ENCODE measurements at places on chromosomes 16 and 17. TPM values are rescaled to one million over a fixed set of nuclear protein-coding genes. Genes with fewer than 3 reads are reported as not detected.

The KRTAP4-9 gene
- not detected for total RNA-seq

The GNAO1 gene
- total RNA-seq = 0.64 TPM

GRCh38 chr16:83351846-83352245, 455.9 kb upstream of the HSBP1 start:
- ATAC-seq = no peak

DNA sequence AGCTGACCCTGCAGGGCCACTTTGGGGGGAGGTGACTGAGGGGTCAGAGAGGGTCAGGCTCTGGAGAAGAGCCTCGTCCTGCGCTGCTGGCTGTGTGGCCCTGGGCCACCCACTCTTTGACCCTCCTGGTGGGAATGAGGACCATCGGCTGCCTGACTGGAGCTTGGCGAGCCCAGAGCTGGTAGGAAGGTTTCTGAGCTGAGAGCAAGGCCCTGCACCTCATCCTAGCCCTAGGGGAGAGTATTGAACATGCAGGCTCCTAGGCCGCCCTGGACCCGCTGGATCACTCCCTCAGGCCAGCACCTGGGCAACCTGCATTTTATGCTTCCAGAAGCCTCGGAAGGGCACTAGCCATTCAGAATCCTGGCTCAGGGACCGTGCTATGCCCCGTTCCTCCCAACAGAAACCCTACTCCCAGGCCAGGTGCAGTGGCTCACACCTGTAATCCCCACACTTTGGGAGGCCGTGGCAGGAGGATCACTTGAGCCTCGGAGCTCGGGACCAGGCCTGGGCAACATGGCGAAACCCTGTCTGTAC, 14.5 kb downstream of the MAP2K3 start:
- ATAC-seq = no peak

The KRT31 gene
- 4.4 TPM for total RNA-seq

DNA sequence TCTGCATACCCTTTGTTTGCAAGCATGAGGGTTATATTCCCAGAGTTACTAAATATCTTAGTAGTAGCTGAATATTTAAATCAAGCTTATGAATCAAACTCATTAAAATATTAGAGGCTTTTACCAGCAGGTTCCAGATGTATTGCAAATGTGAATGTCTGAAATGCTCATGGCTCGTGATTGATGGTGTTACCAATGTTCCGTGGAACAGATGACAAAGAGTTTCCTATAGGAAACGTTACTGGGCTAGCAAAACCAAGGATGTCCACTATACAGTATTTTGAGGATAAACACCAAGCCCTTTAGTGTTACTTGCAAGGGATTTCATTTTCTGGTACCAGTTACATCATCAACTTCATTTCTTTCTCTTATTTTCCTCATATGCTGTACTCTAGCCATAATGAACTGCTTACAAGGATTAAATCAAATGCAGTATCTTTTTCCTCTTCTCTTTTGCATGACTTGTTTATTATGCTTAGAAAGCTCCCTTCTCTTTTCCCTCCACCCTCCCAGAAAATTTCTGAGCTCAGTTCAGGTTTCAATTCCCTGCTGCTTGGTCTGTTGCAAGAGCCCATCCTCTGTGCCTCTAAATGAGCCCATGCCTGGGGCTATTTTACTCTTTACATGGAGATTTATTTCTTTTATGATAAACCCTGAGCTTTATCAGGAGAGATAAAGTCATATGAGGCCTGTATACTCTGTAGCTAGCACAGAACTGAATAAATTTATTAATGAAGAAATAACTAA, 1537.1 kb upstream of the GOT2 start:
- no peak for ATAC-seq

DNA sequence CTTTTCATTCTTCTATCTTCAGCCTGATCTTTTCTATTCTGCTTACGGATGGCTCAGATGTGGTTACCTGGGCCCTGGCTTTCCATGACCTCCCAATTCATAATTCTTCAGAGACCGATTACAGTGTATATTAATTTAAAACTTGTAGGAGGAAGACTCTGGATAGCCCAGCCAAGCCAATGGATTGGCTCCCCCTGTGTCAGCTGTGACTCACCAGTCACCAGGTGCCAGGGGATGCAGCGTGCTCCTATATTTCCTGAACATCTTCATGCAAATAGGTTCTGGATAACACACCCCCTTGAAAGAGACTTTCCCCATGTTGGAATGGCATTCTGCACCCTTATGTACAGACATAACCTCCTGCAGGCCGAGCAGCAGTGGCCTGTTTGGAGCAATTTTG, 208.3 kb upstream of the WSCD1 start:
- no peak for ATAC-seq

The PTX4 gene
- total RNA-seq = not detected

- ATAC-seq = no peak
Observed at GRCh38 chr16:46736695-46737094, 11.4 kb downstream of the MYLK3 start.

The MPV17L gene
- total RNA-seq = 5.6 TPM

The TTYH2 gene
- total RNA-seq = 0.88 TPM

GRCh38 chr16:59684911-59685310, 950.8 kb upstream of the GOT2 start:
- no peak for ATAC-seq

- ATAC-seq = no peak
Observed at GRCh38 chr17:28895794-28896447, 1.6 kb downstream of the FLOT2 start.

DNA sequence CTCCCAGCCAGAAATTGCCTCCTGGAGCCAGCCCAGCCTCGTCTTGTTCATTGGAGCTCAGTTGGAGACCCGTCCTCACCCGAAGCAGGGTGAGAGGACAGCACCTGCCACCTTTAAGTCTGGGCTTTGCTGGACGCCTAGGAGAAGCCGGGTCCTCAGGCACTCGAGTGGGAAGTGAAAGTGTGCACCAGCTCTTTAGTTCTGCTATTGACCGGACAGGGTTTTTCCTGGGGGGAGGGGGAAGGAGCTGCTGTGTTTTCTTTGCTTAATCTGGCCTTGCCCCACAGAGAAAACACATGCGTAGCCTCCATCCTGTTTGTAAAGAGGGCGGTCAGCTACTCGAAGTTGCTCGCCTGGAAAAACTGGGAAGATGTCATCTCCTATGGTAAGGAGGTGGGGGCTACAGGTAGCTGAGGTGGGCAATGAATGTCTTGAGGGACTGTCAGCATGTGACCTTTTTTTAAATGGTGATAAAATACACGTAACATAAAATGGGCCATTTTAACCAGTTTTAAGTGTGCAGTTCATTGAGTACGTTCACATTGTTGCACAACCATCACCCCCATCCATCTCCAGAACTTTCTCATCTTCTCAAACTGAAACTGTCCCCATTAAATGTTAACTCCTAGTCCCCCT, 34.4 kb downstream of the CMIP start:
- peak; percentile 27 for ATAC-seq

- ATAC-seq = peak; percentile 51
Observed at GRCh38 chr16:70700101-70701020, 14.5 kb upstream of the MTSS2 start.

The ACE gene
- total RNA-seq = 1.9 TPM

DNA sequence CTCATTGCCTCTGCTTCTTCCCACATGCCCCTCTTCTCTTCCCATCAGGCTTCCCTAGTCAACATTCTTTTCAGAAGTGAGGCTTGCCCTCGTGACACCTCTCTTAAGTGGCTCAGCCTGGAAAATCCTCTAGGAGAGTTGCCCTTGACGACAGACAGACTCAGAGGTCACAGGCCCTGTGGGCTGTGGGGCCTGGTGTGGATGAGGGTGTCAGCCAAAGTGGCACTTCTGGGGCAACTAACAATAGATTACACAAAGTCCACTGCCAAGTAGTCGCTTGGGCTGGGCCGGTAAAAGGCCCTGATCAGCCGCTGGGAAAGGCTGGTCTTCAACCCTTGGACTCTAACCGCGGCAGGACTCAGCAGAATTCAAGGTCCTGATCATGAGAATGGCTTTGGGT, 33.7 kb upstream of the METTL16 start:
- no peak for ATAC-seq

- ATAC-seq = no peak
Observed at GRCh38 chr17:860805-861204, 78.7 kb downstream of the MRM3 start.

GRCh38 chr17:80613732-80614071, 69.1 kb downstream of the RPTOR start:
- ATAC-seq = no peak

DNA sequence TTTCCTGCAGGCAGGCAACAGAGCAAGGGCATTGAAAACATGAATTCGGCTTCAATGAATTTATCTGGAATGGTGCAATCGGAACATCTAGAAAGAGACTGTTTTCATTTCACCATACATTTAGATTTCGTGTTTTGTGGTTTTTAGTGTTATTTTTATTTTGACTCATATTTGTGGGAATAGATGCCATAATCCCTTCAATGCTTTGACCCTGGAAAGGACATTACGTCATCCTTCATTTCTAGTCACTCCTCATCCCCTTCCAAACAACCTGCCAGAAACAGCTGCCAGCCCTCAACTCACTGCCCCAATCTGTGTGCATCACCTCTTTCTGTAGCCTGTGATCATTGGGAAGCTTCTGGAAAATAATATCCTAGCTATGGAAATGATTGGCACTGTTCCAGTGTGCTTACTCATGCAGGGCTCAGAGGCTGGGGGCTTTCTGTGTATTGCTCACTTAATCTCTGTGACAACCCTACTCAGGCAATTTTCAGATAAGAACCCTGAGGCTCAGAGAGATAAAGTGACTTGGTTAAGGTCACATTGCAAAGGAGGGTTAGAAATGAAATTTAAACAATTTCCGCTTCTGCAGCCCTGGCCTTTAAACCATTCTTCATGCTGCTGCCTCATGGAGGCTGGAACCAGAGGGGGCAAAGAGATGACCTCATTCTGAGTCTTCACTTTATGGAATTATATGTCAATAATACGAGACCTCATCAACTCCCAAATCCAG, 9.5 kb upstream of the KSR1 start:
- no peak for ATAC-seq

GRCh38 chr17:58303971-58304749, 23.4 kb upstream of the MPO start:
- peak; percentile 81 for ATAC-seq

DNA sequence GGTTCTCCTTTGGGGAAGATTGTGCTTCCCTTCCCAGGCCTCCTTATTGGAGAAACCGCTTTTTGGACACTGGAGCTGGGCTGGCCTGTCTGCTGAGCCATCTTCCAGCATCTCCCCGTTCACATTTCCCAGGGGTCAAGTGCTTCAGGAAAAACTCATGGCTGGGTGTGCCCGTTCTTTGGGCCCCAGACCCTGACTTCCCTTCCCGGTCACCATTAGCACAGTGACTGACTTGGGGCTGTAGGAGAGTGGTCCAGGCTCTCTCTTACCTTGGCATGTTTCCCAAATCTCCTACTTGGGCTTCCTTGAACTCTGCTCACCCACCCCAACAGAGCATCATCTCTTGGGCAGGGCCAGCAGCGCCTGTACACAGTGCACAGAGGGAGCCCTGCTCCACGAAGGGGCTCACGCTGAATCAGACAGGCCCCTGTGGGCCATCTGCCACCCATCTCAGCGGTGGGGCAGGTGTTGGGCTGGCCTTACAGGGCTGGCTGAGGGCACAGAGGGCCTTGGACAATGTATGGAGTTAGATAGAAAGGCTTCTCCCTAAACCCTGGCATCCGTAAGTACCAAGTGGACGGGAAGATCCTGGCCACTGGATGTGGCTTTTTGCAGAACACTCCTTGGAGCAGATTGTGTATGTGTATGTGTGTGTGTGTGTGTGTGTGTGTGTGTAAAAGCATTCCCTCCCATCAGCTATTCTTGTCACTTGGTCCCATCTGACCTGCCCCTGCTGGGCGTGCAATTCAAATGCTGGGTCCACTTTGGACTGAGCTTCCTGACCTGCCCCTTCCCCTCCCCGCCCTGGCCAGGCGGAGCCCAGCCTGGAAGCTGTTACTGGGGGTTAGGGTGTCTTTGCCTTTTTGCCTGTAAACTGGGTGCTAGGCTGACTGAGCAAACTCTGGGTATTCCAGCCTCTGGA, 24.9 kb upstream of the CDC42EP4 start:
- no peak for ATAC-seq

GRCh38 chr17:49694847-49695697, 12.7 kb downstream of the SLC35B1 start:
- ATAC-seq = peak; percentile 49

DNA sequence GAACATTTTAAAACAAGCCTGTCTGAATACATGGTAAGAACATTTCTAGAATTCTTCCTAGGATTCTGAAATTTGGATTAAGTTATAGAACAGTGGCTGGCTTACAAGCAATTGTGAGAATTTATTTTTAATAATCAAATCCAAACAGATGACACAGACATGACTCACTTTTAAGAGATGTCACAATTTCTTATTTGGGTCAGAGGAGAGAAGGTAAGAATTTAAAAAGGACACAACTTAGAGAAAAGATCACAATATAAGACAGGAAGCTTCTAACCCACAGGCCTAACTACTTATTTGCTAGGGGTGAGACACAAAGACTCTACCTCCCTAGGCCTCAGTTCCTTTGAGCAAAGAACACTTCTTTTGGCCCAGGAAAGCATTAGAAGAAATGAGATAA, 32.7 kb downstream of the ZZEF1 start:
- ATAC-seq = no peak

DNA sequence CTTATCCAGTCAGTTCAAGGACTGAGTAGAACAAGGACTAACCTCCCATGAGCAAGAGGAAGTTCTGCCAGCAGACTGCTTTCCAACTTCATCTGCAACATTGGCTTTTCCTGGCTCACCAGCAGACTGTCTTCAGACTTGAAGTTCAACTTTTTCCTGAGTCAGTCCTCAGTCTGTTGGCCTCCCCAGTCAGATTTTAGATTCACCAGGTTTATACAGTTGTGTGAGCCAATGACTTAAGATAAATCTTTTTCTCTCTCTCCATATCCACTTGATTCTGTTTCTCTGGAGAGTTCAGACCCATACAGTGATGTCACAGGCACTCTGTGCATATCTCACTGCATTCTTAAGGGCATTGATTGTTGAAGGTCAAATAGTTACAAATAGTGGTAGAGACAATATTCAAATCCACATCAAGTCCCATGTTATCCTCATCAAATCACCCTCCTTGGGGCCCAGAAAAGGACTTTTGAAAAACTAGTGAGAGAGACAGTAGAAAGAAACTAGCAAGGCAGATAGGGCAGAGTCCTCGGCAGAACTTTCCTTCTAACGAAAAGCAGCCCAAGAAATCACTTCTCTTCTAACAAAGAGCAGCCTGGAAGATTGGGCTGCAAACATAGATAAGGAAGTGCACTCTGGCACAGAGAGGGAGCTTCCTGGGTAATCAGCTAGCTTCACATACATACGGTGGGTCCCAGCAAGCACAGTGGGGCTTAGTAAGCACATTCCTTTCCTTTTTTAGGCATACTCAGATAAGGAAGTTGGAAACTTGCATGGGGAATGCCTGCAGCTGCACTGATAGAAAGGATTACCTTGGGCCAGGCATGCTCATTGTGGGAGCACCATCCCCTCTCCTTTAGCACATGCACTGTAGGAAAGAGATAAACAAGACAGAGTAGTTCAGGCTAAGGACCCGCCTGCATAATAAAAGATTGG, 132.3 kb upstream of the FAM20A start:
- peak; percentile 43 for ATAC-seq

The OR3A2 gene
- total RNA-seq = not detected

The CD300LB gene
- not detected for total RNA-seq

GRCh38 chr17:55201308-55201932, 63.3 kb upstream of the HLF start:
- no peak for ATAC-seq

All from esophagus mucosa (tissue), 1 donor.